Activated naive CD4-positive, alpha-beta T cell treated with anti-CD3 and anti-CD28 coated beads, Interleukin-2, amount 50 U/mL, for 72 hours (primary cell): ENCODE measurements at places on chromosomes 13 and 19. TPM values are rescaled to one million over a fixed set of nuclear protein-coding genes. Genes with fewer than 3 reads are reported as not detected.

SIGLEC12 gene
- not detected for total RNA-seq

IFNL4 gene
- total RNA-seq: not detected

SPRED3 gene
- 3.5 TPM for total RNA-seq

USHBP1 gene
- 0.43 TPM for total RNA-seq

SRRM5 gene
- 0.68 TPM for total RNA-seq

KCTD15 gene
- total RNA-seq: 8.9 TPM

NAPSA gene
- total RNA-seq: 90.8 TPM
